Fibroblast of lung (primary cell): ENCODE measurements at places on chromosomes 2 and 18.

- peak; percentile 7 for DNase-seq
Observed at GRCh38 chr18:74477771-74478170, 18.4 kb upstream of the CNDP2 start.

DNA sequence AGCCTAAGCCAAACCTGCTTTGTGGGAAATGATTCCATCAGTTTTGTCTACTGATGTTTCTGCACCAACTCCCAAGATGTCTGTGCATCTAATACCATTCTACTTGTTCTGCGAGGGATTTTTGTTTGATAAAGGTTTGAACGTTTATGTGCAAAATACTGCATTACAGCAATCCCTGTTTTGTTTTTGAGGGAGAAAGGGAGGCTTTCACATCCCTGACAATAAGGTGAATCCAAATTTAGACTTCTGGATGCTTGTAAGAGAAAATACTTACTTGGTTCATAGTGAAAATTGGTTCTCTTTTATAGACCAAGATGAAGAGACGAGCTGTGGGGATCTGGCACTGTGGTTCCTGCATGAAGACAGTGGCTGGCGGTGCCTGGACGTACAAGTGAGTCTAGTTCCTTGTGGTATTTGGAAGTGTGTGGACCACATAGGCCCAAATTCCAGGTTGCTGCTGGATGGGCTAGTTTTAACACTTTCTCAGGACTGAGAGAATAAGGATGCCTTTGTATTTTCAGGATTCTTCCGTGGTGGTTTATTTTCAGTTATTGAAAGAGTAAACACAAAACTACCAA is 1.1 kb downstream of the RPL37A start:
- DNase-seq, result no peak

DNA sequence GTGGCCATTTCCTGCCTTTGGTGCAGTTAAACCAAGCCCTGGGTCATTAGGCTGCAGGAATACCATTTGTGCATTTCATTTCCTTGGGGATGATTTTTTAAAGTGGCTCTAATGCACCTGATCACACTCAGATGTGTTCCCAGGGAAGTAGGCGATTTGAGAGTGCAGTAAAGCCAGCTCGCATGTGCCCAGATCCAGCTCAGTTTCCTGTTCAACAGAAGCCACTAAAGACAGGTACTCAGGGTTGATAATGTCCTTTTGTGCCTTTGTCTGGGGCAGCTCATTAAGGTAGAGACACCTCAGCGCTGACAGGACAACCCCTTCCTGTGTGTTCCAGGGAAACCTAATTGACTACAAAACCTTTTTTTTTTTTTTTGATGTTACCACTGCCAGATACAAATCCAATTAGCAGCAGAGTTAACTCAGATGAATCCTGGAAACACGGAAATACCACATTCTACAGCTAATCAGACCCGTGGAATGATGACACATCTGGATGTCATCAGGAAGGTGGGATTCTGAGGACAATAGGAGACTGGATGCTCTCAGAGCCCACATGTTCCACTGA is 15.2 kb upstream of the CHRNA1 start:
- DNase-seq, result peak; percentile 89

DNA sequence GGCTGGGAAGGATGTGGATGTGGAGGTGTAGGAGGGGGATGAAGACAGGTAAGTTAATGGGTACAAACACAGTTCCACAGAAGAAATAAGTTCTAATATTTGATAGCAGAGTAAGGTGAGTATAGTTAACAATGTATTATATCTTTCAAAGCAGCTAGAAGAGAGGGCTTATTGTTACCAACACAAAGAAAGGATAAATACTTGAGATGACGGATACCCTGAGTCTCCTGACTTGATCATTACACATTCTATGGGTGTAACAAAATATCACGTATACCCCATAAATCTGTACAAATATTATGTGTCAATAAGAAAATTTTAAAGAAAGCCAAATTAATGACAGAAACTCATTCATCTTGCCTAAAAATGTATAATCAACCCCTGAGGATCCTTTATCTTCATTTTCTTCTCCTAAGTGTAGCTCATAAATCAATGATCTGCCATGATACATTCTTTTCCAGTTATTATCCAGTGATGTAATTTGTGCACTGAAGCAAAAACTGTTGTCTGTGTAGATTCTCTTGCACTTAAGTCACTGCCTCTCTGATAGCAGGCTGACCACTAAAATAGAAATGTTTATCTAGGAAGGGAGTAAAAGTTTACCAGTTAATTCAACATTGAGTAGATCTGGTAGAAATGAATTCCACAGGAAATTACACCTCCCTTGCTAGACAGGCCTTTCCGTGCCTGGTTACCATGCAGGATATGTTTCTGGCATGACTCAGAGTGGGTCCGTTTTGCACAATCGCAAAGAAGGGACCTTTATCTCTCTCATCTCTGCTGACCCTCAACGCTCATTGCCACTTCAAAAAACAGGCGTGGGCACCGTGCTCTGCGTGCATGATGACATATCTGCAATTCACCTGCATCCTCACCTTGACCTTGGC is 249.7 kb upstream of the NCKAP5 start:
- peak; percentile 100 for DNase-seq

DNA sequence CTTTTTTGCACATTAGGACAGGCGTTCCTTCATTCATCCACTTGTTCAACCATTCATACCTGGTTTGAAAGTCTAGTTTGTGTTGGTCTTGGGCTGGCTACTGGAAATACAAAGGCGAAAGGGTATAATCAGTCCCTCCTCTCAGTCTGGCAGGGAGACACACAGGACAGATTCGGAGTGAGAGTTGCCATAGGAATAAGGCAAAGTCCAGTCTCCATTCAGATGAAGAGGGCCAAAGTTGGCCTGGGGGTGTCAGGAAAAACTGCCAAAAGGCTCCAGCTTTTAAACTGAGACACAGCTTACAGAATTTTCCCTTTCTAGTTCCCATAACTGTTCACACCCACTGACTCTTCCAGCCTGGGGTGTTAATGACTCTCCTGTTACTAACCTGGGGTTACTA is 96.3 kb upstream of the AQP4 start:
- no peak for DNase-seq

DNA sequence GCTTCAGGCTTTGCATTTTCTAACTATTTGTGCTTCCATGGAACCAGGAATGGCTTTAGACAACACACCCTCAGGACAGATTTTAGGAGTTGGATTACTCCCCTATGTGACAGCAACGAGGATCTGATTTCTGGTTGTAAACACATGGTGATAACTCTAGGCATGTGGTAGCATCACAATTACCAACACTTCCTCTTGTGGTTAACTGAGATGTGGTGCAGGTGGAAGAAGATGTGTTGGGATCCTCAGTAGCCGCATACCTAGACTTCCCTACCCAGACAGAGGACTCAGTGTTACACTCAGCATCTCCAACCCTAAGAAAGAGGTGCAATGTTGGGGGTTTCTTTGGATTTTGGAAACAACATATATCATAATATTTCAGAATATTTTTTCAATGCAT is 234.8 kb downstream of the DOK6 start:
- no peak for DNase-seq

DNA sequence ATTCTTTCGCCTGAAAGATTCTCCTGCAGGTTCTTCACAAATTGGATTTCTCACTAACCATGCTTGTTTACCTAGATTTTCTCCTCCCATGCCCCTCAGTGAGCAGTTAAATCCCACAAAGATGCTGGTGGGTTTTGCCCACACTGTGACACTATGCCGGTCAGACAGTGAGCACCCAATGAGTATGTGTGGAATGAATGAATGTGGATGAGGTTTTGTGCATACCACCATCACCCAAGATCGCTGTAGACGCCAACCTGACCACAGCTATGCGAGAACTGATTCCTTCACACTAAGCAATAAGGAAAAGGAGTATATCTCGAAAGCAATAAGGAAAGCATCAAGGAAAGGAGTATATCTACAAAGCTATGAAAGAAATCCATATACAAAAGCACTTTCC is 116.7 kb downstream of the PID1 start:
- peak; percentile 99 for DNase-seq

- DNase-seq, result peak; percentile 10
Observed at GRCh38 chr2:191441496-191442214, 196.5 kb downstream of the MYO1B start.

DNA sequence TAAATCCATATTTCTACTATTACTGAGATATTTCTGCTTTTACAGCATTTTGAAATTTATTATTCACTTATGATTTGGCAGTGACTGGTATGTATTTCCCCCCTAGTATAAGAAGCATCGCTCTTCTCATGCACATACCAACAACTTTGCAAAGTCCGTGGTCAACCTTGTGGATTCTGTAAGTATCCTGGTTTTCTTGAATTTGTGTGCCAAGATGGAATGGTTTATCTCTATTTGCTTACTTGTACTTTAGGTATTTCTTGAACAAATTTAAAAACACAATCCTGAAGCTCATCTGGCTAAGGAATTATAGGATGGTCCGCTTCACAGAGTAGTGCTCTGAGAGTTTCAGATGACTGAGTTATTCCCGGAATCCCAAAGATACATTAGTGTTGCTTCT is 85.0 kb upstream of the FAM237A start:
- no peak for DNase-seq

DNA sequence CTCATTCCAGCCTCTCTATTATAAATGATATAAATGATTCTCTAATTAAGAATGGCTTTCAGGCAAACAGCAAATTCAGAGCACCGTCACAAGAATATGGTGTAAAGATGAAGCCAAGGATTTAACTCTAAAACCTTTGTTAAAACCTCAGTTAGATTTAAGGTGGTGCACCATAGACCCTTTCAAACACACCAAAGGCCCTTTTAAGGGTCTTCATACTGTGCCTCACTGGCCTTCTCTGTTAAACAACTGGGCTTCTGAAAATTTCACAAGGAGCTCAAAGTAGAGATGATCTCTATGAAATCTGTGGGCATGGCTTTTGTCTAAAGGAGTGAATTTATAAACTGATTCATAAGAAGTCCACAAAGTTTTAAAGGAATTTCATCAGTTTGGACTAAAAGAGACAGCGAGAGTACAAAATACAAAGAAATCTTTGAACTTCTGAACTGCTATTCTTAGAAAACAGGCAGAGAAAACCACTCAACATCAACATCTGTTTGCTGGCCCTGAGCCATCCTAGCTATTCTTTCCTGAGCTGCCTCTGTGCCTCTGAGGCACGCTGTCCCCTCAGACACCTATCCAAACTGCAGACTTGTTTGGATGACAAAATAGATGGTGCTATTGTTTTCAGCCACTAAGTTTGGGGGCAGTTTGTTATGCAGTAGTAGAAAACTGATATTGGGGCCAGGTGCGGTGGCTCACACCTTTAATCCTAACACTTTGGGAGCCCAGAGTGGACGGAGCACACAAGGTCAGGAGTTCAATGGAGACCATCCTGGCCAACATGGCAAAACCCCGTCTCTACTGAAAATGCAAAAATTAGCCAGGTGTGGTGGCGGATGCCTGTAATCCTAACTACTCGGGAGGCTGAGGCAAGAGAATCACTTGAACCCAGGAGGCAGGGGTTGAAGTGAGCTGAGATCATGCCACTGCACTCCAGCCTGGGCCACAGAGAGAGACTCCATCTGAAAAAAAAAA is 72.9 kb upstream of the MYCN start:
- DNase-seq, result no peak

DNA sequence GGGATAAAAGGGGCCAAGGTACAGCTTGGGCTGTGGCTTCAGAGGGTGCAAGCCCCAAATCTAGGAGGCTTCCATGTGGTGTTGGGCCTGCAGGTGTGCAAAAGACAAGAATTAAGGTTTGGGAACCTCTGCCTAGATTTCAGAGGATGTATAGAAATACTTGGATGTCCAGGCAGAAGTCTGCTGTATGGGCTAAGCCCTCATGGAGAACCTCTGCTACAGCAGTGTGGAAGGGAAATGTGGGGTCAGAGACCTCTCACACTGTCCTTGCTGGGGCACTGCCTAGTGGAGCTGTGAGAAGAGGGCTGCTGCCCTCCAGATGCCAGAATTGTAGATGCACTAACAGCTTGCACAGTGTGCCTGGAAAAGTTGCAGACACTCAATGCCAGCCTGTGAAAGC is 880.6 kb upstream of the ID2 start:
- DNase-seq, result no peak

DNA sequence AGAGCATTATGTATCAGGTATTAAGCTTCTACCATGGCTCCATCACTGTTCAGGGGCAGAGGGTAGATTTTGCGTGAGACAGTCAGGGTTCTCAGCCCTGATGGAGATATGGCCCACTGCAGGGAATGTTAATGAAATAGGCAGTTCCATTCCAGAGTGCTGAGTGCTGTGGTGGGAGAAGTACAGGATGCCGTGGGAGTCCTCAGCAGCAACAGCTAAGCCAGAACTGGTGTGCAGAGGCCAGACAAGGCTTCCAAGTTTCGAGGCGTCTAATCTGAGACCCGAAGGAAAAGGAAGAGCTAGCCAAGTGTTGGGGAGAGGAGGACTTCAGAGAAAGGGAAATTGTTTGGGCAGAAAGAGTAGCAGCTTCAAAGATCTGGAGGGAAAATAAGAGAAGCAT is 30.2 kb upstream of the MAPRE2 start:
- peak; percentile 53 for DNase-seq

- no peak for DNase-seq
Observed at GRCh38 chr18:35755369-35755768, 173.8 kb downstream of the GALNT1 start.

DNA sequence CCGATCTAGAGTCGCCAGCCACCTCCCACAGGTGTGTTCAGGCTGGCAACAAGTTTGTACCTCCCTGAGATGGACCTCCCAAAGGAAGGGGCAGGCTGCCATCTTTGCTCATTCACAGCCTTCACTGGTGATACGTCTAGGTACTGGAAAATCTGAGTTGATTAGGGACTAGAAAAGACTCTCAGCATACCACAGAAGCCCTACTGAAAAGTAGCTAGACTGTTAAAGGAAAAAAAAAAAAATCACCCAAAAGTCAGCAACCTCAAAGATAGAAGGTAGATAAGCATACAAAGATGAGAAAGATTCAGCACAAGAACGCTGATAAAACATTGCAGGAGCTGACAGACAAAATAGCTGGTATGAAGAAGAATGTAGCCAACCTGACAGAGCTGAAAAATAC is 128.6 kb upstream of the WDR75 start:
- DNase-seq, result no peak

GRCh38 chr2:198788676-198789075 is 669.1 kb downstream of the SATB2 start:
- no peak for DNase-seq

GRCh38 chr2:48339451-48339850 is 190.5 kb upstream of the STON1 start:
- DNase-seq, result no peak

GRCh38 chr2:201858281-201859184 is 52.2 kb downstream of the CDK15 start:
- peak; percentile 94 for DNase-seq
